Thoracic aorta (tissue), 2 donors: ENCODE measurements at places on chromosomes 1 and 21.

GRCh38 chr1:11691302-11691914 lies at the start of gene DRAXIN:
DRAXIN (plus strand) TSS chr1:11691710; CDS start chr1:11706259, 14,549 bp downstream.
- H3K27me3 ChIP-seq, result peaks cover 8% of the 10 kb centered on the region
- no peak within 1 kb of the TSS for H3K27ac ChIP-seq
- DNase-seq, result no peak

GRCh38 chr1:21779613-21780521 lies 3.1 kb downstream of the USP48 start:
- H3K36me3 ChIP-seq, result no peaks in the 10 kb centered on the region
- no peaks in the 10 kb centered on the region for H3K27me3 ChIP-seq
- H3K27ac ChIP-seq, result no peak overlapping the region

DNA sequence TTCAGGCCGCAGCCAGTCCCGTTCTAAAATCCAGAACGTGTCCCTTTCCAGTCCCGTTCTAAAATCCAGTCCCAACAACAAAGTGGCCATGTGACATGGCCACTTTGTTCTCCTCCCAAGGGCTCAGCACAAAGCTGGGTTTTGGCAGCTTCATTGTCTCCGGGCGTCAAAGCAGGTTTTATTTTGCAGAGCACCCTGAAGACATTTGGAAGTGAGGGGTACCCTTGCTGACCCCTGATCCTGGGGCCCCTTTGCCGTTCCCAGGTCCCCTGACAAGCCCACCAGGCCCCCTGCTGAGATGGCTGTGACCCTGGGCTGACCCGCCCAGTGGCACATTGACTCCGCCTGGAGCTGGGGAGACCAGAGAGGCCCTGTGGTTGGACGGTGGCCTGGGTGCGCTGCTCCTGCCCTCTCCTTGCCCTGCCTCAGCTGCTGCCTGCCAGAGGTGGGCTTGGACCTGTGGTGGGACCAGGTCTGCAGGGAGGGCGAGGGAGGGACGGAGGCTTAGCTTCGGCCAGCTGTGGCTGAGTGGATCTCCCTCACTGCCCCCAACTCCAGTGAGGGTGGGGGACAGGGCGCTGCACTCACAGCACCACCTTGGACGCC lies 4.3 kb downstream of the PFKL start:
- no peak for DNase-seq
- no peak overlapping the region for H3K4me3 ChIP-seq
- peaks cover 49% of the 10 kb centered on the region for H3K4me1 ChIP-seq

GRCh38 chr1:209607795-209608178 lies 24.3 kb downstream of the CAMK1G start:
- DNase-seq, result no peak
- H3K4me1 ChIP-seq, result no peaks in the 10 kb centered on the region
- H3K27ac ChIP-seq, result no peak overlapping the region
- H3K27me3 ChIP-seq, result no peaks in the 10 kb centered on the region
- H3K4me3 ChIP-seq, result no peak overlapping the region

GRCh38 chr1:54750596-54750995 lies 13.7 kb downstream of the PARS2 start:
- H3K4me1 ChIP-seq, result no peaks in the 10 kb centered on the region
- H3K27me3 ChIP-seq, result no peaks in the 10 kb centered on the region
- no peaks in the 10 kb centered on the region for H3K36me3 ChIP-seq
- no peak overlapping the region for H3K27ac ChIP-seq
- no peak for DNase-seq
- H3K4me3 ChIP-seq, result no peak overlapping the region

DNA sequence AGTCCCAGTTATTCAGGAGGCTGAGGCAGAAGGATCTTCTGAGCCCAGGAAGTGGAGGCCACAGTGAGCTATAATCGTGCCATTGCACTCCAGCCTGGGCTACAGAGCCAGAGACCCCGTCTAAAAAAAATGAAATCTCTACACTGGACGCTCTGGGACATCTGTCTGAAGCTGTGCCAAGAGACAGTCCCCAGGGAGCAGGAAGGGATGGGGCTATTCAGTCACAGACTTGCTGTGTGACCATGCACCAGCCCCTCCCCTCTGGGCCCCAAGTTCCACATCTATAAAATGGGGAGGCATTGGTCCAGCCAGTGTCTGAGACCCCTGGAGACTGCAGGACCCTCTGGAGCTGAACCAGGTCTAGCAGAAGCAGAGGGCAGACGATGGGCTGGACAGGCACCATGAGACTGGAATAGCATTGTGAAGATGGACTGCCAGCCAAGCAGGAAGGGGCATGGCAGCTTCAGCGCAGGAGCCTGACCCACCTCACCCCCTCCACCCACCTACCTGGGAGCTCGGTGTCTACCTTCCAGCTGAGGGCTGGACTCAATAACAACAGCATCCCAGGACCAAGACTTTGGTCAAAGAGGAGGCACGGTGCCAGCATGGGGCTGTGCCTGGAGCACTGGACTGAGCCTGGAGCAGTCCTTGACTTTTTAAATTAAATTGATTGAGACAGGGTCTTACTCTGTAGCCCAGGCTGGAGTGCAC lies 1.4 kb downstream of the TMEM54 start:
- peaks cover 11% of the 10 kb centered on the region for H3K4me1 ChIP-seq
- no peaks in the 10 kb centered on the region for H3K36me3 ChIP-seq
- no peak overlapping the region for H3K4me3 ChIP-seq
- H3K27ac ChIP-seq, result no peak overlapping the region
- no peak for DNase-seq

- no peaks in the 10 kb centered on the region for H3K27me3 ChIP-seq
- peak overlapping the region; percentile 89 for H3K27ac ChIP-seq
- no peak for DNase-seq
Observed at GRCh38 chr1:203629016-203629506, 2.4 kb downstream of the ATP2B4 start.

DNA sequence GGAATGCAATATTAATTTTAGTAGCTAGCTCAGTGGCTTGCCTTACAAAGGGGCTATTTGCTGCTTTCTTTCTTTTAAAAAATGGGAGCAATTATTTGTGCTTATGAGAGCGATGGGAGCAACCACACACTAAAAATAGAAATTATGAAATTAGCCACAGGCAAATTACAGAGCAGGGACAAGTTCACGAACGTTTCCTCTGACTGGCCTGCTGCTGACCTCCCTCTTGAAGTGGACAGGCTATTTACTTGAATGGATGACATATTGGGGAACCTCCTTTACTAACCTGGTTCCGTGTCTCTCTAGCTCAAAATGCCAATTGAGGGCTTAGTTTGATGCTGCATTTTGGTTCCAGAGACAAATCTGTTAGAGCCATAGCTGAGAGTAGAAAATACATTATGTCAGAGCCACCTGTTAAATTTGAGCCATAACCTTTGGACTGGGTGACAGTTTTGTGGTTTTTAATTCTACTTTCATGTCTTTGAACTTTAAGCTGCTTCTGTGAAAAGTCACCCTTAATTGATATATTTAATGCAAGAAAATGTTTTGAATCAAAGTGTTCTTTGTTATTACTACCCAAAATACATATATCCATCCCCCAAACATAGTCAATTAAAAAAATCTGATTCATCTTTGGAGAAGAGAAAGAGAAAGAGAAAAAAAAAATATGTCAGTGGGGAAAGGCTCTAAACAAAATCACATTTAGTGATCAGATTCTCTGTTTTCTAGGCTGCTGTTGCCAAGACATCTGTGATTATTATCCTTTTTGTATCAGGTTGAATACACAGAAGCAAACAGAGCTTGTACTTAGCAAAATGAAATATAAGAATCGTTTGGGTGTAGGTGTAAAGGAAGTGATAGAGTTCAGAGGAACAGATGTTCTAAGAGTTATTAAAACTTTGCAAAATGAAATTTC lies 351.9 kb downstream of the ADGRL2 start:
- no peaks in the 10 kb centered on the region for H3K36me3 ChIP-seq
- H3K4me3 ChIP-seq, result no peak overlapping the region
- no peak for DNase-seq
- no peaks in the 10 kb centered on the region for H3K4me1 ChIP-seq

GRCh38 chr1:20829946-20830345 lies 42.8 kb upstream of the HP1BP3 start:
- peaks cover 9% of the 10 kb centered on the region for H3K36me3 ChIP-seq
- H3K27me3 ChIP-seq, result no peaks in the 10 kb centered on the region
- no peak for DNase-seq
- no peak overlapping the region for H3K4me3 ChIP-seq

- no peak for DNase-seq
- no peaks in the 10 kb centered on the region for H3K36me3 ChIP-seq
- no peak overlapping the region for H3K4me3 ChIP-seq
Observed at GRCh38 chr1:157307491-157307890, 169.3 kb upstream of the ETV3 start.

- H3K27me3 ChIP-seq, result no peaks in the 10 kb centered on the region
- H3K36me3 ChIP-seq, result no peaks in the 10 kb centered on the region
- H3K27ac ChIP-seq, result no peak overlapping the region
- no peaks in the 10 kb centered on the region for H3K4me1 ChIP-seq
Observed at GRCh38 chr21:26819740-26820324, 25.4 kb downstream of the ADAMTS1 start.
